ENCODE measurements at places on chromosomes 16 and 17. TPM values are rescaled to one million over a fixed set of nuclear protein-coding genes. Genes with fewer than 3 reads are reported as not detected.

The RPRML gene
- not detected for total RNA-seq

The SLC13A2 gene
- not detected for total RNA-seq

The COL1A1 gene
- total RNA-seq: 3.7 TPM

The HOXB1 gene
- total RNA-seq: not detected

The DPEP1 gene
- total RNA-seq: not detected

The KCNH6 gene
- total RNA-seq: not detected

DNA sequence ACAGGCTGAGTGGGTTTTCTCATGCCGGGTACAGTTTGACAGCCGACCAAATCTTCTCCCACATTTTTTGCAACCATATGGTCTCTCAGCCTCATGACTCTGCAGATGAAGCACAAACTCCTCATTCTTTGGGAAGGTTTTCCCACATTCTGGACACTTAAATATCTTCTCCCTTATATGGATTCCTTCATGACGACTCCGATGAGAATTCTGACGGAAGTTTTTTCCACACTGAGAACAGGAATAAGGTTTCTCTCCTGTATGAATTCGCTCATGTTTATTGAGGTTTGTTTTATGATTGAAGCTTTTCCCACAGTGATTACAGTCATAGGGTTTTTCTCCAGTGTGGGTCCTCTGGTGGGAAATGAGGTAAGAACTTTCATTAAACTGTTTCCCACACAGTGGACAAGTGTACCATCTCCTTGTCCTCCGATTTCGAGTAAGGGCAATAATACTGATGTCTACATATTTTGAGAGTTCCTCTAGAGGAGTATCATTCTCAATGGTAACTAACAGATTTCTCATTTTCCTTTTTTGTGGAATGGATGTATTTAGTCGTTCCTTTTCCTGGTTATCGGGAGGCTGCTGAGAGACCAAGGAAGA, 10.9 kb downstream of the ZNF200 start:
- H3K36me3 ChIP-seq: peaks cover 74% of the 10 kb centered on the region
- no peaks in the 10 kb centered on the region for H3K4me1 ChIP-seq
- H3K27ac ChIP-seq: no peak overlapping the region

DNA sequence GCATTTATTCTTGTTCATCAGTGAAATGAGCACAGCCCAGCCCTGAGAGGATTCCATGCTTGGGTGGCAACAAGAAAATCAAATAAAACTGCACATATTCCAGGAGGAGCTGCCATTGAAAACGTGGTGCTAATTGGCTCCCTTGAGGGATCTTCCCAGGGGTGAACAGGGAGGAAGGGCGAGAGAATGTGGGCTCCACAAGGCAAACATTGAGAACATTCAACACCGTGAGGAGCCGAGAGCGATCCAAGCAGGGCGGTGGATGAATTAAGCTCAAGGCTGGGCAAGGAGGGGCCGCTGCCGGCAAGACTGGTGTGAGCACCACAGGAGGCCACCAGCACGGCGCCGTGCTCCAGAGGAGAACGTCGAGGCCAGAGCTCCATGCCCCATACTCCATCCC, 166.9 kb downstream of the C16orf95 start:
- H3K4me3 ChIP-seq: no peak overlapping the region
- no peak for DNase-seq
- H3K4me1 ChIP-seq: no peaks in the 10 kb centered on the region

DNA sequence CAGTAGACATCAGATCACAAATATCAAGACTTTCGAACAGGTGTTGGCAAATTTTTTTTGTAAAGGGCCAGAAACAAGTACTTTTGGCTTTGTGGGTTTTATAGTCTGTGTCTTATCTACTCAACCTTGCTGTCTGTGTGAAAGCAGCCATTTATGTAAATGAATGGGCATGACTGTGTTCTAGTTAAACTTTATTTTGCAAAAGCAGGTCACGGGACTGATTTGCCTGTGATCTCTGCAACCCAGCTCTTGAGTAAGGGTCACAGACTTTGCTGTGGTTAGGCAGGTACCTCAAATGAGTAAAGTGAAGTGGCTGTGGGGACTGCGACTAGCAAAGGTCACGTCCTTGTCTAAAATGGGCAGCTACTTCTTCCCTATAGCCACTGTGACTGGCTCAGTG, 136.5 kb downstream of the FTO start:
- peaks cover 16% of the 10 kb centered on the region for H3K36me3 ChIP-seq
- H3K4me3 ChIP-seq: no peak overlapping the region
- H3K27me3 ChIP-seq: no peaks in the 10 kb centered on the region
- H3K27ac ChIP-seq: no peak overlapping the region
- no peak for DNase-seq

DNA sequence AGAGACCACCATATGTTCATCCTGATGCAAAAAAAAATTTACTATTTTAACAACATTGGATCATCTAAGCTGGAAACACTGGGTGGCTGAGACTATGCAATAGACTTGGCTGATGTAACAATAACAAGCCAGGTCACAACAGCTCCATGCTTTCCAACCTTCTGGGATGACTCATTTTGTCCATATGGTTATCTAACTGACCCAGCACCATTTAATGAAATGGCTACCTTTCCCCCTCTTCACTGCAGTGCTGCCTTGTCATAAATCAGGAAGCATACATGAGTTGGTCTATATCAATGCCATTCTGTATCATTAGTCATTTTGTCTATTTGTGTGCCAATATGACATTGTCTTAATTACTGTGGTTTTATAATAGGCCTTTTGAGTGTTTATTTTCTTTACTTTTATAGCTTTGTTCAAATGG, 217.6 kb upstream of the KCNJ16 start:
- no peaks in the 10 kb centered on the region for H3K4me1 ChIP-seq
- H3K27me3 ChIP-seq: no peaks in the 10 kb centered on the region
- no peaks in the 10 kb centered on the region for H3K36me3 ChIP-seq
- H3K27ac ChIP-seq: no peak overlapping the region

GRCh38 chr17:64991726-64992125, 64.8 kb downstream of the GNA13 start:
- H3K27ac ChIP-seq: no peak overlapping the region
- no peak for DNase-seq
- H3K4me1 ChIP-seq: peaks cover 24% of the 10 kb centered on the region
- no peaks in the 10 kb centered on the region for H3K36me3 ChIP-seq
- no peaks in the 10 kb centered on the region for H3K27me3 ChIP-seq

All from activated CD4-positive, alpha-beta memory T cell treated with anti-CD3 and anti-CD28 coated beads for 36 hours (primary cell).